ENCODE measurements at places on chromosomes 7 and 10.

DNA sequence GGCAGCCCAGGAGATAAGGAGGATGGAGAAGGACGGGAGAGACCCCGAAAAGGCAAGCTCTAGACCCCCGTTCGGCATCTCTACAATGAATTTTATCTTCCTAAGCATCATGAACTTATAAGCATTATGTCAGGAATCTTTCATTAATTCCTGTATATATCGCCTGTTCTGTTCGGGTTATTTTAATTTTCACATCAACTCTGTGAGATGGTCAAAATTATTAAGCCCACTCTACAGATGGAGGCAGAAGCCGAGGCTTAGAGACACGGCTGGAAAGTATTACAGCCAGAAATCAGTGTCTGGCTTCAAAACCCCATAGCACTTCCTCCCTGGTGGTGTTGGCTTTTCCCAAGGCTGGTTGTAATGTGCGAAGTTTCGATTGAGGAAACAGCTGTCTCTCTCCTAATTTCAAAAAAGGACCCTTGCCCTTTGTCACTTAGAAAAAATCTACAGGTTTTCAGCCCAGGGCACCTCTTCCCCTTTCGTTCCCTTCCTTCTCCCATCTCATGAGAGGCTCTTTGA is 1.5 kb upstream of the GRM8 start:
- no peak for DNase-seq

GRCh38 chr7:128335730-128336129 is 8.0 kb downstream of the RBM28 start:
- no peak for DNase-seq

DNA sequence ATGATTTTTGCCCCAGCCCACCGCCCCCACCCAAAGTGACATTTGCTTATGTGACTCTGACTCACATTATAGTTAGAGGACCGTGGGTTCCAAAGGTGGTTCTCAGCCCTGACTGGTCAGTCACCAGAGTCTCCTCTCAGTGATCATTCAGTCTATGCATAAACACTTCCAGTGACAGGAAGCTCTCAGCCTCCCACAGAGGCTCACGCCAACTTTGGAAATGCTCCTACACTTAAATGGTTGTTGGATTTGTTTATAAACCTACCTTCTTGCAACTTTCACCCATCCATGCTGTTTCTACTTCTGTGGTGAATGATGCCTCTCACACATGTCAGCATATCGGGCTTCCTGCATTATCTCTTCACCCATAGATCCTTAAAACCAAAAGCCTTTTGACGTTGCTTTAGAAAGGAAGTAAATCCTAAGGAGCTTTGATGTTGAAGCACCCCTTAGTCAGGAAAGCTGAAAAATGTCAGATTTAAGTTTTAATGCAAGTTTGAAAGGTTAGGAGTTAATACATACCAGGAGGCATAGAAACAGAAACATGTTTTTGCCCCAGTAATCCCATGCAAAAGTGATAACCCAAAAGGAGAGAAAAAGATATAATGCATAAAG is 46.5 kb upstream of the FGL2 start:
- no peak for DNase-seq

- no peak for DNase-seq
Observed at GRCh38 chr7:50866343-50867033, 83.8 kb upstream of the GRB10 start.

DNA sequence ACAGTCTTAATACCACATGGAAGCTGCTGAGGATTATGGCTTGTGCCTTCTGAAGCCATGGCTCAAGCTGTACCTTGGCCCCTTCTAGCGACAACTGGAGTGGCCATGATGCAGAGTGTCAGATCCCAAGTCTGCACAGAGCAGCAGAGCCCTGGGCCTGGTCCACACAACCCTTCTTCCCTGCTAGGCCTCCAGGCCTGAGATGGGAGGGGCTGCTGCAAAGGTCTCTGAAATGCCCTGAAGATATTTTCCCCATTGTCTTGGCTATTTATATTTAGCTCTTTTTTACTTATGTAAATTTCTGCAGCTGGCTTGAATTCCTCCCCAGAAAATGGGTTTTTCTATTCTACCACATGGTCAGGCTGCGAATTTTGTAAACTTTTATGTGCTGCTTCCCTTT is 804.6 kb upstream of the ZWINT start:
- DNase-seq = no peak

DNA sequence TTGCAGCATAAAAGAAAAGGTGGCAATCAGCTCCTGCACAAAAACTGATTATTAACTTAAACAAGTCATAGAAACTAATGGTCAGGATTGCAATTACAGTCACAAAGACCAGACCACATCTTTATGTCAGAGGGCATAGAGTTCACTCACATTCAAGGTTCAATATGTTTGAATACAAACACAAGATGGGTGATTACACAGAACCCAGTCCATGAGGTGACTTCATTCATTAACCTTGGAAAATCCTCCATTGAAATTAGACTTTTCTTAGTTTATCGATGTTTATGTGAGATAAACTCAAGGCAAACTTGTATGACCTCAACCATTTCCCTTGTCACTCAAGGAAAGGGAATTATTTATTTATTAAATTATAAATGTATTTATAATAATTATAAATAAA is 388.6 kb upstream of the LRRTM3 start:
- DNase-seq = no peak

DNA sequence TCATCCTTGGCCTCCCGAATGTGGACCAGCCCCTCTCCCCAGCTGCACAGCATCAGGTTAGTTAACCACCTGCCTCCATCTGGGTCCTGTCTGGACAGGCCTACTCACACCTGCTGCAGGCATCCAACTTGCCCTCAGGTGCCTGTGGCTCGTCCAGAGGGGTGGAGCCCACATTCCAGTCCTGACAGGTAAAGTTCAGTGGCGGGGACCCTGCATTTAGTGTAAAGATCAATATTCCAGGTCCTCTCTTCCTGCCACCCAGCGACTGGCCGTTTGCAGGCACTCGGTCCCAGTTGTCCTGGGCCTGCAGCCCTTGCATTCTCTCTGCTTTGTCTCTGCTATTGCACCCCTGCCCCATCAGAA is 15.0 kb downstream of the HTRA1 start:
- DNase-seq = no peak

Data from posterior cingulate gyrus (tissue), 11 donors.